ENCODE measurements at places on chromosomes 11 and 22.

DNA sequence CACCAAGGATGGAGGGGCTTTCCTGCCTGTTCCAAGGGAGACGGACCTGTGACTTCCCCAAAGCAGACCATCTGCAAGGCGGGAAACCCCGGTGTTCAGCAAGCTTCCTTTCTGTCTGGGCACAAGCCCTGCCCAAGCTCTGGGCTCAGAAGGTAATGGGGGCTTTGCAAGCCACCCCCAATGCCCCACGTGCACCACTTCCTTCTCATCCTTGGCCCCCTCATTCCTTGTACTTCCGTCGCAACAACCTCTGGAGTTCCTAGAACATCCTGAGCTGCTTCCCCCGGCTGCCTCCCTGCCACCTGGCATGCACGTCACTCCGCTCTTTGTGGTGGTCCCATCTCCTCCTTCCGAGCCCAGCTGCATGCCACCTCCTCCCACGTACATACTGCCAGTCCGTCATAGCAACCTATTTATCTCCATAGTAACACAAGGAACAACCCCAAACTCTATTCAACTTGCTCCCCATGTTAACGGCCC, 3.9 kb downstream of the MYEOV start:
- no peak for DNase-seq

DNA sequence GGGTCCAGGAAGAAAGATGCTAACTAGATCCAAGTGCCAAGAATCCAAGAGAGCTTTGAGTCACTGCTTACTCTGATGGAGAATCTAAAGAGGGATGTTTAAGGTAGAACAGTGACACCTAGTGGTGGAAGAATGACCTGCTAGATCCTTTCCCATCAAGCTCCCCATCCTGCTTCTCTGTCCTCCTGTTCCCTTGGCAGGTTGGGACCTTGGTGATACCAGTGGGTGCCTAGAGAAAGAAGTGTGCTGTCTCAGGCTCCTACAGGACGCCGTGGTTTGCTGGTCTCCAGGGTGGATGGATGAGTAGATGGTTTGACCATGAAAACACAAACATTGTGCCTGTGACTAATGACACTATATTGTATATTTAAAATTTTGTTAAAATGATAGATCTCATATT, 383.7 kb downstream of the TMEM135 start:
- DNase-seq = peak; percentile 76

DNA sequence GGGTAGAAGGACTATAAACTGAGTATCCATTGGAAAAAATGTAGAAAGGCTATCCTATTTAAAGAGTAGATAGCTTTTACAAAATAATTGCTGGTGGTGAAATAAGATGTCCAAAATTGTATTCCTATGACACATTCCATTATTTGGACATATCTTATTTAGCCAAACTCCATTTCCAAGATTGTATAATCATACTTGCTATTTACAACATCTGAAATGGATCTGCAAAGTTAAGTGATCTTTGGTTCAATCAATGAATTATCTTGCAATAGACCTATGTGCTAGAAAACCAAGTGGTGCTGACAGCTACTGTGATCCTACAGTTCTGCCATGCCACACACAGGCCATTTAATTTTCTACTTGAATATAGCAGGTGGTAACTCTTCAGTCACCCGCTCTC, 11.0 kb upstream of the BLID start:
- no peak for DNase-seq

DNA sequence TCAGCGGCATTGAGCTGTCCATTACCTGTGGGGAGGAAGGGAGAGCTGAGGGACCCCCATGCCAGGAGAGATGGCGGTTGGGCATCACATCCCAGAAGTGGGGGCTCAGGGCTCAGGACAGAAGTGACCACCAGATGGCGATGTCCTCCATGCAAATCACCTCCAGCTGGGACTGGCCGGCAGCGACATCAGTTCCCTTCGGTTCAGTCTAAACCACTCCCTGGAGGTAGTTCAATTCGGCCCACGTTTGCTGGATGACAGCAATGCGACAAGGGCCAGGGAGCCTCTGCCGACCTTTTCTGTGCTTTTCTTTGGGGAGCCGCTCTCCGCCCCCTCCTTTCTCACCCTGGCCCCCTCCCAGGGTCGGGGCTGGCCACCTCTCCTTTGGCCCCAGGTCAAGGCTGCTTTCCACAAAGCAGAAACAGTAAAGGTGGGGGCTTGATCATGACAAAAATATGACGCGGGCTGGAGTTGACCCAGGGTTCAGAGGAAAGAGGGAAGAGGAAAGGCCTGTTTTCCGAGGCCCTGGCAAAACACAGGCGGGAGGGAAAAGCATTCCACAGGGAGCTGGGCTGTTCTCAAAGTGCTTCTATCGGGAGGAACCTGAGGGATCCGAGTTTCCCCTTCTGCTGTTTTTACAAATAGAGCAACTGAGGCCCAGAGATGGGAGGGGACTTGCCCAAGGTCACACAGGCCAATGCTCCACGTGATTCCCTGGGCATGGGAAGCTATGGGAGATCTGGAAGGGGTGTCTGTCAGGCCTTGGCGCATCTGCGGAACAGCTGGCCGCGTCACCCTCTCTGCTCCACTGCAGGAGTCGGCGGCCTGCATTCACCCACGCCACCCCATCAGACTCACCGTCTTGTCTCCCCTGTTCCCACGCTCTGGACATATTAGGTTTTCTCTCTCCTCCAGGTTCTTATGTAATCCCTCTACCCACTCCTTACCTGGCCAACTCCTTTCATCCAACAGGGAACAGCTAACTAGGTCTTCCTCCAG, 54.7 kb downstream of the FBXO7 start:
- peak; percentile 83 for DNase-seq

GRCh38 chr11:128346804-128347203, 240.6 kb downstream of the ETS1 start:
- DNase-seq = no peak

DNA sequence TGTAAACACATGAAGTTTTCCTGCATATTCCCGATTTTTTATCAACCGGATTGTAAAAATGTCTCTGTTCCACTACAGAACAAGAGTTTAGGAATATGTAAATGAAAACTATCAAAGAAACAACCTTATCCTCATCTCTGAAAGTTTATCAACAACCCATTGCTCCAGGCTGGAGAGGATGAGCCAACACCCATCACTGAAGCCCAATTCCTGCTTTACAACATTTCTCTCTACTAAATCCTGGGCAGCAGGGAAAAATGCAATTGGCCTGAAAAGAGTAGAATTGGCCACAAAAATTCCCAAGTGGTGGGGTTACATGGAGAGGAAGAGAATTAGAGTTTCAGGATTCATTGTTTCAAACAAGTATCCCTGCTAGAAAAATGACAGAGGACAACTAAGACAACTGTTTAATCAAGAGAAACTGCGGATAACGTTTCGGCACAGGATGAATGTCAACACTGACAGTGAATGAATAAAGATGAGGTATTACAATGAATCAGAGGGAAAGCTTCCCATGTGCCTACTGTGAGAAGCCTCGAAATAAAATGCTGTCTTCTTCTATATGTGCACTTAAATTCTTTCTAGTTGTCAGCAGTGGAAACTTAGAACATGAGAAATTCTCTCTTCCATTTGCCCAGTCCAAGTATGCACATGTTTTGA, 317.3 kb upstream of the ANO3 start:
- no peak for DNase-seq

- peak; percentile 83 for DNase-seq
These were observed 118.1 kb downstream of the BBOX1 start for GRCh38 chr11:27158456-27159334.

DNA sequence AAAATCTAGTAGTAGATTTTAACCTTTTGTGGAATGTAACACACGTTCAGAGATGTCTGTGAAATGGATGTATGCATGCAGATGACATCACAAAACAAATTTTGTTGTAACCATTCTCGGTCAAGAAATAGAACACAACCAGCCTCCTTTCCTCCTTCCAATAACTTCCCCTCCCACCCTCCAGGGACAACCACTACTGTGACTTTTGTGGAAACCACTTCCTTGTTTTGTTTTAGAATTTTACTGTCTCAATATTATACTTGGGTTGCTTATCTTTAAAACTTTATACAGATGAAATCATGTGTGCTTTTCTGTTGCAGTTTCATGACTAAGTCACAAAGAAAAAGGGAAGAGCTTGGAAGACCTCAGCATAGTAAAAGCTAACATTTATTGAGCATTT, 189.4 kb upstream of the NCAM1 start:
- no peak for DNase-seq

DNA sequence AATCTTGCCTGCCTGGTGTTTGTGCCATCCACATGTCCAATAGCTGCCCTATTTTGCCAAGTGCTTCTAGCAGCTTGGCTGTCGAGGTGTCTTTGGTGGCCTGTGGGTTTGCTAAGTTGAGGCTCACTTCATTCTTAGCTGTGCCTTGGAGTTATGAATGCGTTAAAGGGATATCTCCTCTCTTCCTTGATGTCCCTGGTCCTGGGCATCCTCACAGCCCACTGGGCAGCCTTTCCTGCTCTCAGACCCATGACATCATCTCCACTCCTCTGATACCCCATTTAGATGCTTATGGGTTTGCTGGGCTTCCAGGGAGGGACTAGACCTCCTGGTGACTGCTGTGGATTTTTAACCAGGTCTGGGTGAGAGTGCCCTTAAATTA, 1.3 kb downstream of the LDLRAD3 start:
- no peak for DNase-seq

GRCh38 chr11:86606270-86606835, 66.1 kb downstream of the ME3 start:
- no peak for DNase-seq

DNA sequence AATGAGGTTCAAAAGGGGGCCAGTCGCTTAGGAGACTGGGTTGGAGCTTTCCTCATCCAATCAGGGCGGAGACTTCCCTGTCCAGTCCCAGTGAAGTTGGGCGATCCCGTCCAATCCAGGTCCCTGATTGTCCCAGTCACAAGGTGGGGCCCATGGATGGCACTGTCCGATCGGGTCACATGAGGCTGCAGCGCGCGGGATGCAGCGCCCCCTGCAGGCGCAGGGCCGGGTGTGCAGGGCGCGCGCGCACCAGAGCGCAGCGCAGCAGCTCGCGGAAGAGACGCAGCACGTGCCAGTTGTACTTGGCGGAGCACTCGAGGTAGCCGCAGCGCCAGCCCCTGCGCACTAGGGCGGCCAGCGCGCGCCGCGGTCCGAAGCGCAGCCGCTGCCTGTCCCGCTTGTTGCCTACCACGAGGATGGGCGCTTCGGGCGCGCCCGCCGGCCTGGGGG, 2.3 kb downstream of the RASL10A start:
- DNase-seq = no peak

DNA sequence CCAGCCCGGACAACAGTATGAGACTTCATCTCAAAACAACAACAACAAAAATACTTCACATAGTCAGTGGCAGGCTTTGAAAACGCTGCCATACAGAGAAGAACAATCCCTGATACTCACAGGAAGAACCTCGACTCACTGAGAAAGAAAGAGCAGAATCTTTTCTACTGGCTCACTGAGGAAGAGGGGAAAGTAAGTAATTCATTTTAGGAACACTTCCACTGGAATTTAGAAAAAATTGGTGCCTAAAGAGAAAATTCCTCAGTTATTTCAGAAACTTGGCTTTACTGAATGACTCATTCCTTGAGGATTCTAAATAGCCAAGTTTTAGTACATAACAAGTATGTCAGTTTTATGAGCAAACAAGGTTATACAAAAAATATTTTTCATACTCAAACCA, 12.3 kb downstream of the NARS2 start:
- no peak for DNase-seq

GRCh38 chr11:92955860-92956259, 13.6 kb upstream of the MTNR1B start:
- no peak for DNase-seq
